ELF-1 (cell line): ENCODE measurements at places on chromosomes 3 and 15.

- DNase-seq, result peak; percentile 48
Measured at GRCh38 chr3:99943931-99944761, 126.5 kb downstream of the CMSS1 start.

DNA sequence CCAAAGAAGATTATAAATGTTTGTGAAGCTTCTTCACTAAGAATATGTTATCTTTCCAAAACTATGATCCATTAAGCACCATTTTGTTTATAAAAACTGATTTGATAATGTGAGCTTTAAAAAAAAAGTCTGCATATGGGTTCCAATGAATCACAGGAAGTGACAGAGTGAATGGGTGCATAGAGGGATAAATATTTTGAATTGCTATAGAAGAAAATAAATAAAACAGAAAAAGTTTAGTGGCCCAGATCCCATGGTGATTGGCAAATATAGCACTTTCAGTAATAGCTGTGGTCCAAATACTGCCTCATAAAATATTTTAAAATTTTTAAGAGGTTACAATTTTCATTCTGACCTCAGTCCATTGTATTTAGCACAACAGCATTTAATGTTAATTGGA, 19.2 kb downstream of the CPA3 start:
- DNase-seq, result no peak

DNA sequence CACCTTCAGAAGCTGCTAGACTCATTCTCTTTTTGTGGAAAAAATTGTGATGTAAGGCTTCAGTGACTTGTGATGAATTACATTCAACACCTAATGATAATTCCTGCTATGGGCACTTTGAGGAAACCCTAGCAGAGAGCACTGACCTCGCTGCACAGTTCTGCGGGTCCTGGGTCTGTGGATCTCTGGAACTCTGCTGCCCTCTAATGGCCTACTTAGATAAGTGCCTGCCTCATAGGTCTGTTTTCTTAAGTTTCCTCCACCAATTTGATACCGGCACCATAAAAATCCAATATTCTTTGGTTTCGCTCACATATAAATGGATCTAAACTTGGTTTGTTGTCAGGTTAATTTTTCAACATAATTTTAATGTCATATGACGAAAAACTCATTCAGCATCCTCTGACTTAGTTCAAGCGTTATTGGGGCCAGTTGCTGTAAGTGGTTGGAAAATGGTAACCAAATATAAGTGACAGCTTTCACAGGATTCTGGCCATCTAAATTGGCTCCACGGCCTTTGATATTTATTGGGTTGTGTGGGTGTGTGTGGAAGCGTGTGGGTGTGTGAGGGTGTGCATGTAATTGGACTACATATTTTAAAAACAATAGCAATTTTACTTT, 10.4 kb downstream of the SLITRK3 start:
- DNase-seq, result peak; percentile 45

GRCh38 chr3:139301183-139301582, 42.6 kb upstream of the MRPS22 start:
- DNase-seq, result no peak

DNA sequence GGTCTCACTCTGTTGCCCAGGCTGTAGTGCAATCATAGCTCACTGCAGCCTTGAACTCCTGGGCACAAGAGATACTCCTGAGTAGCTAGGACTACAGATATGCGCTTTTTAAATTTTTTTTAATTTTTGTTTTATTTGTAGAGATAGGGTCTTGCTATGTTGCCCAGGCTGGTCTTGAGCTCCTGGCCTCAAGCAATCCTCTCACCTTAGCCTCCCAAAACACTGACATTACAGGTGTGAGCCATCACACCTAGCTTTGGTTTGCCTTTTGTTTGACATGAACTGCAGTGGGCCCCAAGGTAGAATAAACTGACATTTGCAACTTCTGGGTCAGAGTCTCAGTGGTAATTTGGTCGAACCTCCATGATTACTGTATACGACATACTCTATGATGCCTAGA, 7.9 kb upstream of the GLB1 start:
- no peak for DNase-seq

DNA sequence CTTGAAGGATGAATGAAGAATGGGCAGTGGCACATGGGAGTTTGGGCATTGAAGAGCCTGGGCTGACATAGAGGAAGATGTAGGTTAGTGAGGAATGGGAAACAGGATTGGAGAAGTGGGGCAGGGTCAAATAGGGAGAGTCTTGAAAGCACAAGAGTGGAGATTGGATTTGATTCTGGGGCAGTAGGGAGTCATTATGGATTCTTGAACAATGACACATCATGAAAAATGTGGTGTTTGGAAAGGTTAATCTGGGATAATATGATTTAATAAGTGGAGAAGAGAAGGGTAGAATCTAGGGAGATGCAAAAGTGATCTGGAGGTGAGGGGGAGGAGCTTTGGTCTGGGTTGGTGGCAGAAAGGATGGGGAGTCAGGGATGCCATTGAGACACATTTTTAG, 45.4 kb upstream of the ROPN1 start:
- no peak for DNase-seq

DNA sequence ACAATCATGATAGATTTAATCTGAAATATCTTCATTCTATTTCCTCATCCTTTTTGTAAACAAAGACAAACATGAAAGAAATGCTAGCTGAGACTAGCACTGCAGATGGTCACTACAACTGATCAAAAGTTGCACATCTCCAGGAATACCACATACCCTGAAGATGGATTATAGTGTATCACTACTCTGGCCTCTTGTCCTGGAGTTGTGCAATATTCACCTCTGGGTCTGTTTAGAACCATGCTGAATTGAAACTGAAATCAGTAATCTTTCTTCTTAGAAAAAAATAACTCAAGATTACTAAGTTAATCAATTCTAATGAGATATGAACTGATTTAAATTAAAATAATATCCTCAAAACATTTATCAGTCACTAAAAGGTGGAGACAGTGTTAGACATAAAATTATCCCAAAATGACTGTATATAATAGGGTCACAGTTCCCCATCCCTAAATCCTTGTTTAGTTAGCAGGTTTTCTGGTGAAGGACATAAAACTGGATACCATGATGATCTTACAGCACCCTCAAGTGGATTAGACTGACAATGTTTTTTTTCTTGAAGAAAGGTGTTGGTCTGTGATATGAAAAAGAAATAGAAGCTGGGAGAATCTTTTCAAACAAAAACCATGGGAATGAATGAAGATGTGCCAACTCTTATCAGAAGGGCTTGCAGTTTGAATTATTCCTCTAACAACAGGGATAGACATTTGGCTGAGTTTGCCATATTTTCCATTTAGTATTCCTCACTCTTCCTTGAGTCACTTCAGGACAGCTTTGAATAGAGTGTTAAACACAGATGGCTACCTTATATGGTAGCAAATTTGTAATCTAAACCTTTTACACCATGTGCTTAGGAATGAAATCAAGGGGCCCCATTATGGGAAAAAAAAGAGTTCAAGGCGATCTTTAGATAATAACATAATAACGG, 7.1 kb upstream of the TTC14 start:
- DNase-seq, result no peak

- DNase-seq, result no peak
Measured at GRCh38 chr3:16503191-16503776, 10.2 kb downstream of the RFTN1 start.
